ENCODE measurements at places on chromosomes 6 and 20. TPM values are rescaled to one million over a fixed set of nuclear protein-coding genes. Genes with fewer than 3 reads are reported as not detected.

ZNF335 gene
- total RNA-seq = 9.1 TPM

SCRT2 gene
- not detected for total RNA-seq

BFSP1 gene
- total RNA-seq = 2.3 TPM

MUC22 gene
- not detected for total RNA-seq

CRISP2 gene
- not detected for total RNA-seq

TMX4 gene
- total RNA-seq = 20.5 TPM

TPX2 gene
- 7.6 TPM for total RNA-seq

LY6G5C gene
- total RNA-seq = 0.09 TPM

RAD21L1 gene
- total RNA-seq = under 0.01 TPM

GZF1 gene
- total RNA-seq = 46.9 TPM

RFX6 gene
- not detected for total RNA-seq

FLRT3 gene
- 1.6 TPM for total RNA-seq

COL21A1 gene
- total RNA-seq = 15.5 TPM

BACH2 gene
- total RNA-seq = 0.52 TPM

TRPC4AP gene
- total RNA-seq = 47.3 TPM

C6orf132 gene
- 0.63 TPM for total RNA-seq

FBXO5 gene
- total RNA-seq = 2.1 TPM

SOBP gene
- 3.9 TPM for total RNA-seq

SYNDIG1 gene
- total RNA-seq = not detected

RTEL1 gene
- 7.7 TPM for total RNA-seq

SLC35F1 gene
- total RNA-seq = under 0.01 TPM

ANGPT4 gene
- total RNA-seq = not detected

TCP11 gene
- not detected for total RNA-seq

TRAPPC3L gene
- 0.09 TPM for total RNA-seq

TMC2 gene
- 0.09 TPM for total RNA-seq

ULBP3 gene
- 9.5 TPM for total RNA-seq

ITPR3 gene
- total RNA-seq = 26.3 TPM

CRISP3 gene
- total RNA-seq = not detected

DACT2 gene
- not detected for total RNA-seq

MMS22L gene
- total RNA-seq = 8.9 TPM

IL20RA gene
- total RNA-seq = 0.17 TPM

HNF4A gene
- total RNA-seq = not detected

GPLD1 gene
- total RNA-seq = under 0.01 TPM

MRPS18A gene
- total RNA-seq = 37.5 TPM

KIAA1755 gene
- 3.3 TPM for total RNA-seq

CPNE5 gene
- total RNA-seq = 0.47 TPM

RAET1L gene
- not detected for total RNA-seq
